ENCODE measurements at places on chromosomes 5 and 9.

- no peak for DNase-seq
These were observed 269.7 kb upstream of the GAS1 start for GRCh38 chr9:87216897-87217455.

- no peak for DNase-seq
These were observed 77.4 kb upstream of the ANXA1 start for GRCh38 chr9:73074176-73074708.

DNA sequence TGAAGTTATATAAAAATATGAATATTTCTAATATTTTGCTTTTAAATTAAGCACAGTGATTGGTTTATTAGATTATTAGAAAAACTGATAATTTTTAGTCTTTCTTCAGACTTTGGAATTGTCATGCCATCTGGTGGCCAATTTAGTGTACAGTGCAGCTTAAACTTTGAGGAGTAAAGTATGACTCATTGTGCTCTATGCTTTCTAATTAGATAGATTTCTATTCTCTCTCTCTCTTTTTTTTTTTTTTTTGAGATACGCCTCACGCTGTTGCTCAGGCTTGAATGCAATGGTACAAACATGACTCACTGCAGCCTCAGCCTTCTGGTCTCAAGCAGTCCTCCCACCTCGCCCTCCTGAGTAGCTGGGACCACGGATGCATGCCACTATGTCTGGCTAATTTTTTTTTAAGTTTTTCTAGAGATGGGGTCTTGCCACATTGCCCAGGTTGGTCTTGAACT, 42.1 kb upstream of the GPR21 start:
- no peak for DNase-seq

DNA sequence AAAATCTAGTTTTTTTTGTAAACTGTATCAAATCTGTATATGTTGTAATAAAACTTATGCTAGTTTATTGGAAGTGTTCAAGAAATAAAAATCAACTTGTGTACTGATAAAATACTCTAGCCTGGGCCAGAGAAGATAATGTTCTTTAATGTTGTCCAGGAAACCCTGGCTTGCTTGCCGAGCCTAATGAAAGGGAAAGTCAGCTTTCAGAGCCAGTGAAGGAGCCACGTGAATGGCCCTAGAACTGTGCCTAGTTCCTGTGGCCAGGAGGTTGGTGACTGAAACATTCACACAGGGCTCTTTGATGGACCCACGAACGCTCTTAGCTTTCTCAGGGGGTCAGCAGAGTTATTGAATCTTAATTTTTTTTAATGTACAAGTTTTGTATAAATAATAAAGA, 24.3 kb downstream of the HMGCR start:
- no peak for DNase-seq

DNA sequence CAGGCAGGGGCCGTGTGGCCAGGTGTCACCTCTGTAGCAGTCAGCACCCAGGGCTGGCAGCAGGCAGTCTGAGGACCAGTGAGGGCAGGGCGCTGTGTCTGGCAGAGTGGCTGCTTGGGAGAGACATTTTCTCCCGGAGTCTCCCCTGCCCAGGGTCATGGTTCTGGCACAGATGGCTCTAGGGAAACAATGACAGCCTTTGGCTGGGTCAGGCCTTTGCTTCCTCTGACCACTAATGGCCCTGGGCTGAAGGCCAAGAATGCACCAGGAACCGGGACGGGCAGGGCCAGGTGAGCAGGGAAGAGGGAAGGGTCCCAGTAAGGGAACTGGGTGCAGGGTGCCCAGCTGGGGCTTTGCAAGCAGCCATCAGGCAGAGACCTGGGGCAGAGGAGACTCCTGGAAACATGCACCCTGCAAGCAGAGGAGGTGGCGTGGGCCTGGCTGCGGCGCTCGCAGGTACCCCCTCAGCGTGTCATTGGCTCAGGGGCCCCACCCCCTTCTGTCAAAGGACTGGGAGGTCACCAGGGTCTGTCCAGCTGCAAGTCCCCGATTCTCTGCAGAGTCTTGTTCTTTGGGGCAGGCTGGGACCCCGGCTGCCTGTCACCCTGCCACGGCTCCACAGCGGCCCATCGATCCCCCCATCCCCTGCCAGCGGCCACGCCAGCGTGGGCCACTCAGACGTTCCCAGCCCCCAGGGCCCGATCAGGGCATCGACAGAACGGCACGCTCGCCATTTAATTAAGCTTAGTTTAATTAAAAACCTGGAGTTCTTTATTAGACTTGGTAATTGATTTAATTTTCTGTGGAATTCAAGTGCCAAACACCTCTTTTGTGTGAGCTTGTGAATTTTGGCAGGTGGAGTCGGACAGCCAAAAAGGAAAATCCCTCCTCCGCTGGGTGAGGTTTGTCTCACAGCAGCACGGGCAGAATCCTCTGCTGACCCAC, 18.9 kb upstream of the TMEM250 start:
- no peak for DNase-seq

DNA sequence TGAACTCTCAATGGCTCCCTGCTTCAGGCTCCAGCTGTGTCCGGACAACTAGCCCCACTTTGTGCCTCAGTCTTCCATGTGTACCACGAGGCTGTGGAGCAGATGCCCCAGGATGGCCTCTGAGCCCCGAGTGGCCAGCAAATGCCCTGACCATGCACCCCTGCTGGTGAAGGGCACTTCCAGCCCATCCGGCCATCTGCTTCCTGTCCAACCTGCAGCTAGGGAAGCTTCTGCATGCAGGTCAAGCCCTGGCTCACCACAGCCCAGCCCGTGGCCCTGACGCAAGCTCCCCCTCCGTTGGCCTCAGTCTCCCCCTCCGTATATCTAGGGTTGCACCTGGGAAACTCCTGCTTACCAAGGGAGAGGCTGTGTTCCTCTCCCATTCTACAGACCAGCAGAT, 4.8 kb downstream of the NINJ1 start:
- DNase-seq, result no peak

DNA sequence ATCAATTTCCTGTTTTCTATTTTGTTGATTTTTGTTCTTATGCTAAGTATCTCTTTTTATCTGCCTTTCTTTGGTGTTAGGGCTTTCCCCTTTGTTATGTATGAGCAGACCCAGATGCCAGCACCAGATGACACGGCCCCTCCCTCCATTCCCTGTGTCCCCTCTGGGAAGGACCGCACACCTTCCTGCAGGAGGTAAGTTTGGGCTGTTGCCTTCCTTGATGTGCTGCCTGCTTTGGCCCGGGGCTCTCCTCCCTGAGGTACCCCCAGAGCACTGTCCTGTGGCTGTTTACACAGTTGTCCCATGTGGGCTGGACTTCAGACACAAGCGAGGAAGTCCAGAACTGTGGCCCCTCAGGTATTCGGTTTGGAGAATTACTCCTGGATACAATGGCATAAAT, 343.8 kb upstream of the IRX1 start:
- DNase-seq, result no peak

- DNase-seq, result peak; percentile 83
These were observed 50.7 kb upstream of the VLDLR start for GRCh38 chr9:2570615-2571479.

DNA sequence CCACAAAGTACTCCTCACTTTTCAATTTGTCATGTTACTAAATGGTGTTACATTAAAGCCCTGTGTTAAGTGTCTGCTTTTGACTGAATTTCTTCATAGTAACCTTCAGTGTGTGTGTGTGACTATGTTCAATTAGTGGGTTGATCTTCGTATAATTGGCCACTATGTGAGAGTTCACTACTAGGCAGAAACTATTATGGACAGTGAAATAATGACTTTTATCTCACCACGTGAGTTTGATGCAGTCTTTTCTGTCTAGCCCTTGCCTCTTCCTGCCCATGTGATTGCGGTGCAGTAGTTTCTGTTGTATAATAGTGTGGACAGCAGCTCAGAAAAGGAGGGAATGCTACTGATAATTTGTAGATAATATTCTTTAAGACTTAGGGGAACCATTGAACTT, 1.8 kb upstream of the MAML1 start:
- no peak for DNase-seq

GRCh38 chr9:138111607-138112006, 234.0 kb downstream of the CACNA1B start:
- no peak for DNase-seq

DNA sequence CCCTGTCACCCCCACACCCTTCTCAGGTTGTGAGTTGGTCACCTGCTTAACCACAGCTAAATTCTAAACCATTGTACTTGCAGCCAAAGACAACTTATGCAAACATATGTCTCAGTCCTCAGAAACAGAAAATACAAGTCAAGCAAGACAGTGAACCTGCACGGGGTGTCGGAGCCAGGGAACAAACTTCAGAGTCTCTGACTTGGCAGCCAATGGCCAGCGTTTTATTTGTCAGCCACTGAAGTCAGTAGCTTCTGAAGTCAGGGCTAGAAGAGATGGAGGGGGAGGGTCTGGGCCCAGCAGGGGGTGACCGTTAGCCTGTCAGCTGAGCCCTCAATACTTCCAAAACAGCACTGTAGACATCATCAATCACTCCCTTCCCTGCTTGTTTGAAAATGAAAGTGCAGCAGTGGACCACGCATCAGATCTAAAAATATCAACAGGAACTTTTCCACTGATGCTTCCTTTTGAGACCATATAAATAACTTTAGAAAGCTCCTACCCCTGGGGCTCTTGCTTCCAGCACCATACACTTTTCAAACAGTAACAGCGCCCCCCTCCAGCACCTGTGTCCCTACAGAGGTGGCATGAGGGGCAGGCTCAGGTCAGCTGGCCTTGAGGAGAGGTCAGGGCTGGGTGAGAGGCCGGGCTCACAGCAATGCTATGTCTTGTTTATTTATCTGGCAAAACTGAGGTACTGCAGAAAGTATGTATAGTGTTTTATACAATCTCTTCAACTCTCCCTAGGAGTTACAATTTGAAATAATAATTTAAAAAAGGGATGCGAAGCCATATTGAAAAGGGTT, 142.5 kb downstream of the ACER2 start:
- DNase-seq, result peak; percentile 9

DNA sequence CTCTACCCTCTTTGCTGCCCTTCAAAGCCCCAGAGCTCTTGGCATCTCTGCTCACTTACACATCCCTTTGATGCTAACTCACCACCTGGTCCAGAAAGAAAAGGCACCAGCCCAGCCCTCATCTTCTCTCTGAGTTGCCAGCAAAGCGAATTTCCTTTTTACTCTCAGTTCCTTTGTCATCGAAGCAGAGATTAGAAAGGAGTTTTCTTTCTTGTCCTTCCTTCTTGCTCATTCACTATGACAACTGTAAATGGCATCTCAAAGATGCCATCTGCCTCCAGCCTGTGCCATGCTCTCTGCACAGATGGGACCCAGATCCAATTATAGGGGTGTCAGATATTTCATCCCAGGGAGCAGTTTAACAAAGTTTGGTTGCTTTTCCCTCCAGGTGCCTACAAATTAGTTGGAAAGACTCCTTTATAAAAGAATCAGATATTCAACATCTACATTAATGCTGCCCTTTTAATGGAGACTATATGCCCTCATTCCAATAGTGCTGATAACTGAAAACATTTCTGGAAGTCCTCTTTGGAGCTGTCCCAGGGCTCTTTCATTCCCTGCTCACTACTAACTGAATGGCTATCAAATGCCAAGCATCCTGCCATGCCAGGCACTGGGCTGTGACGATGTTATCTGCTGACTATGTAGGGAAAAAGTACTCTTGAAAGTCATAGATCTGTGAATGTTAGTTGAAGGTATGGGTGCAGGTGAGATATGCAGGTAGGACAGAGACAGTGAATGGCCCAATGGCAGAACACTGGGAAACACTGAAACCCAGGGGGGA, 58.9 kb downstream of the SUSD1 start:
- no peak for DNase-seq

DNA sequence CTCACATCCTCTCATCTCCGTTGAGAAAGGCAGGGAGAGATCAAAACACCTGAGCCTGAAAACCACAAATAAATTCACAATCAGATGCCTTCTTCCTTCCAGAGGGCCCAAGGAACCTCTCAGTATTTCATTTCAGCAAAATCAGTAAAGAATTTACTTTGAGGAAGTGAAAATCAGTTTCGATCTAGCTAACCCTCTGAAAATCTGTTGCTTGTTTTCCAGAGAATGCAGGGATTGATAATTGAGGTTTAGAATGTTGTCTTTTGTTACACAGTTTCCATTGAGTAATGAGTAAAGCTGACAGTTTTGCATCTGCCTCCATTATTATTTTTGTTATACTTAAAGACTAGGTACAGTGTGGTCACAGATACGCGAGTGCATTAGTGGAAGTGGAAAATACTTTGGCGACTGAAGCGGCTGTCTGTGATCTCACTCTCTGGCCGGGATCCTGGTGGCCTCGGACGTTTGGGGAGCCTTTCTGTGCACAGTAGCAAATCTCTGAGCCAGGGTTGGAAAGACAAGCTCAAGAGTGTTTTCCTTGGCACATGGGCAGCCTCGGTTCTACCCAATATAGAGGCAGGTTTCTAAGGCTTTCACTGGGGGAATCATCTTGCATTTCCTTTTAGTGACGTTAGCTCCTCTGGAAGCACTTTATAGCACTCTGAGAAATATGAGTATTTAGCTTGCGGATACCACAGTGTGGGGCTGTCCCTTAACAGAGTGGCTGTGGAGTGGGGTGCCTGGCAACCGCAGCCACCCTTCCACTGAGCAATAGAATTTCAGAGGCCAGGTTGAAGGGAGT, 32.2 kb upstream of the ANGPTL2 start:
- DNase-seq, result no peak

DNA sequence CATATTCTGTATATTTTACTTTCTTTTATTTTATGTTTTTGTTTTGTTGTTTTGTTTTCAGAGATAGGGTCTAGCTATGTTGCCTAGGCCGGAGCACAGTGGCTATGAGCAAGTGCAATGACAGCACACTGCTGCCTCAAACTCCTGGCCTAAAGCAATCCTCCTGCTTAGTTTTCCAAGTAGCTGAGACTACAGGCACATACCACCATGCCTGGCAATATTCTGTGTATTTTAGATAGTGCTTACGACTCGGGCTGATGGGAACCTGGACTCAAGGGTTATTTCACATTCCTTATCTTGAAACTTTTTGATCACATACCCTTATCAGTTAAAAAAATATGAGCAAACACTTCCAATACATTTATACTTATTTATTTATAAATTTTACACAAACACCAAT, 119.0 kb upstream of the STARD4 start:
- no peak for DNase-seq

GRCh38 chr5:77638763-77639671, 504 bp upstream of the OTP start:
- DNase-seq, result no peak

DNA sequence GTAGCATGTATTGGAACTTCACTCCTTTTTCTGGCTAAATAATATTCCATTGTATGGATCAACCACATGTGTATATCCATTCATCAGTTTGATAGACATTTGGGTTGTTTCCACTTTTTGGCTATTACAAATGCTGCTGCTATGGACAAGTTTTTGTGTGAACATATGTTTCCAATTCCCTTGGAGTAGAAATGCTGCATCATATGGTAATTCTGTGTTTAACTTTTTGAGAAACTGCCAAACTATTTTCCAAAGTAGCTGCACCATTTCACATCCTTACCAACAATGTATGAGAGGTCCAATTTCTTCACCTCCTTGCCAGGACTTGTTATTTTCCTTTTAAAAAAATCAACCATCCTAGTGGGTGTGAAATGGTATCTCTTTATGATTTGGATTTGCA, 8.4 kb downstream of the FRRS1L start:
- no peak for DNase-seq

GRCh38 chr9:371349-371748, 156.7 kb downstream of the DOCK8 start:
- DNase-seq, result no peak

GRCh38 chr5:139171779-139172404, 26.3 kb downstream of the SIL1 start:
- no peak for DNase-seq

GRCh38 chr5:83340511-83340918, 131.0 kb upstream of the VCAN start:
- no peak for DNase-seq

All from hematopoietic multipotent progenitor cell (in vitro differentiated cells).